ENCODE measurements at places on chromosomes 13 and 19.

DNA sequence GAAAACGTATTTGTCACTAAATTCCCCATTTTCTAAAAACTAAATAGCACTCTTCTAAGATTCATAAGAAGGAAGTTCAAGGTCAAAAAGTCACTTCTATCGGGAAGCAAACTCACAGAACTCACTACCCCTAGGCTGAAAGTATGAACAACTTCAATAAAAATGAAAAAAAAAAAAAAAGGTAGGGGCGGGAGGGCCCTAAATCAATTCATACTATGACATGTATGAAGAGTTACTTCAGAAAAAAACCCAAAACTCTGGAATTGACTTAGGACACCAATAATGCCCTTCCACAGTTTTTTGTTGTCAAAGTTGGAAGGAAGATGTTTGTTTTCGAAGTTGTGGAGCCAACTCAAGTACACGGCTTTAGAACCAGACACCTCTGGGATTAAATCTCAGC is 1.1 kb downstream of the SUCLA2 start:
- DNase-seq = no peak

GRCh38 chr19:41339936-41340335 is 13.8 kb downstream of the TGFB1 start:
- DNase-seq = no peak

- no peak for DNase-seq
These were observed 10.4 kb downstream of the ATP4B start for GRCh38 chr13:113647351-113648215.

DNA sequence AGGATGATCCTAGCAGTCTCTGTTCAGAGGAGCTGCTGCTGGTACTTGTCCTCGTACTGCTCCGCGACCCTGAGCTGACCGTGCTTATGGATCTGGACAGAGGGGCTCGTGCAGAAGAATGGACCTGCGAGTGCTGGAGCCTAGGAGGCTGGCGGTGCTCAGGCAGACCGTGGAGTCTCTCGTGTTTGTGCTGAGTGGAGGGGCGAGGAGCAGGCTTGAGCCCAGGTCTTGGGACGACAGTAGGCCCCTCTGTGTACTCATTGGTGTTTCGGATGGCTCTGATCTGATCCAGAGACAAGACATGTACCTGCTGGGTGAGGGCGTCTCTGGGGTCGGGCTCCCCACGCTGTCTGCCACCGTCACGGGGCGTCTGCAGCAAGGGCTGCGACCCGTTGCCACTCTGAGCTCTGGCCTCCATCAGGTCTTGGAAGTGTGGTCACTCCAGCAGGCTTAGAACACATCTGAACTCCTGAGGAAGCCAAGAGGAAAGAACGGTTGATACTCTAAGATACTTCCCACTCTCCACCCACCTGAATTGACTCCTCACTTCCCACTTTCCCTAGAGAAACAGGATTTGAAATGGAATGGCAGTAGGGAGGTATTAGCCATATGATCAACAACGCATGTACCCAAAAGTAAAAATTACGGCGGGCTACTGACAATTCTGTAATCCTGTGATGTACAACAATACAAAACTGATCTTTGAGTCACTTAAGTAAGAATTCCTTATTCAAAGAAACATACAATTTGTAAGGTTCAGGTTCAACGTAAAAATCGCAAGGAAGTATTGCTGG is 3.4 kb downstream of the SPRY2 start:
- no peak for DNase-seq

GRCh38 chr19:52176574-52176973 is 5.2 kb upstream of the ZNF836 start:
- DNase-seq = no peak

DNA sequence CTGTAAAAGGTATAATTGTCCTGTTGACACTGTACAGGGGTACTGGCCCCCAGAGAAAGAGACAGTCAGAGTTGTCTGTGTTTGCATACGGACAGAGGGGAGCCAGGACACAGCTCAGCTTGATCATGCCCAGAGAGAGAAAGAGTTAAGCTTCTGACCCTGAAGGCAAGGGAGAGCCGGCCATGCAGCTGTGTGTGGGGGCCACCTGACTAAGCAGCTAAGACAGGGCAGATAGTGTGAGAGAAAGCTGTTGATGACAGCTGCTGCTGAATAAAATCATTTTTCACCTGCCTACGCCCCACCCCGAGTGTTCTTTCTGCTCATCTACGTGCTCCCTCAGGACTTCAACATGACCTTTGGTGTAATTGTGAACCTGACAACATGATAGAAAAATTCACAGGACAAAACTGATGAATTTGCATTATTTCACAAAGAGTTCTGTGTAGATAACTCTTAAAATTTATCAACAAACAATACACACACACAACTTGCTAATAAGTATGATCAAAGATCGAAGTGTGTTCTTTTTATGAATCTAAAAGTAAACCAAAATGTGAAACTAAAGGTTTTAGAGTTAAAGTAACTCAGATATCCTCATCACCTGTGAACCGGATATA is 1294.3 kb upstream of the ATXN8OS start:
- DNase-seq = no peak

- no peak for DNase-seq
These were observed 1578.8 kb downstream of the OLFM4 start for GRCh38 chr13:54607421-54607820.

GRCh38 chr13:80083853-80084676 is 256.9 kb downstream of the SPRY2 start:
- DNase-seq = no peak

All from naive thymus-derived CD4-positive, alpha-beta T cell (primary cell).